ENCODE measurements at places on chromosomes 7 and 10.

DNA sequence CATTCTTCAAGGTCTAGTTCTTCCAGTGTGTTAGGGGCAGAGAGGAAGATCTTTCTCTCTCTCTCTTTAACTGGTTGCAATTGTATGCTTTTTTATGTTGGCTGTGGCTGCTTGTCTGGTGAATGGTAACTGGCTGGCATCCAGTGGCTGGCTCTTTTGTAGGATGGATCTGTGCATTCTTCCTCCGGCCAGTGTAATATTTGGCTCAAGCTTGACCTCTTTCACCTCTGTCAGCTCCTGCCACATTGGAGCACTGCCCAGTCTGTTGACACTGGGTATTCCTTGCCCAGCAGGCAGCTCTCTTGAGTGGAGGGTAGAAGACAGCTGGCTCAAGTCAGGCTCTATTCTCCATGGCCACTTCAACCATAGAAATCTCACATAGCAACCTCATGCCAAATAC, 528.3 kb downstream of the PHTF2 start:
- DNase-seq = no peak

DNA sequence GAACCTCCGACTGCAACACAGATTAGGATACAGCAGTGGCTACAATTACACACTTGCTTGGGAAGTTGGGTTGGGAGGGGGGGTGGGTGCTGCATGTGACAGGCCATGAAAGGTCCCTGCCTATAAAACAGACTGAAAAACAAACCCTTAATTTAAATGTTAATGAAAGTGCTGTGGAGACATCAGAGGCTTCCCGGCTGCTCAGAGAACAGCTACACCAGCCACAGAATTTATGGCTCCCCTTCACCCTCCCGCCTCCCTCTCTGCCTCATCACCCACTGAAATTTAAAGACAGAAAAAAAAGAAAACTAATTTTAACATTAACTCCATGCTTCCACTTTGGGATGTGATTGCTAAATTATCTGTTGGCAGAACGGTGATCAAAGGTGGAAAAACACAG, 34.7 kb downstream of the FBXW4 start:
- DNase-seq = no peak

DNA sequence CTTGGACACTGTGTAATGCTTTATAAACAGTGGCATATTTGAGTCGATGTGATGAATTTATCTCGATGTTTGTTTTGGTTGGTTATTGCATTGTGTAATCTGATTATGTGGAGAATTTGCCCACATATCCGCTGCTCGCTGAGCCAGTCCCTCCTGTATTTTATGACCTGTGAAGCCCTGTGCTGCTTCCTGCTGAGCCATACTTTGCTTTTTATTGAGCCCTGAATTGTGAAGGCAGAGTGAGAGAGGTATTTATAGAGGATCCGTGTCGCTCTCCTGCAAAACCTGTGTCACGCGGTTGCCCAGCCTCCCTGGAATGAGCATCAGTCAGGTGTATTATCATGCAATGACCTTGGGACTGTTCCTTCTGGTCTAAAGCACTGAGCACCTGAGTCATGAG, 253.7 kb downstream of the ARHGAP21 start:
- no peak for DNase-seq

DNA sequence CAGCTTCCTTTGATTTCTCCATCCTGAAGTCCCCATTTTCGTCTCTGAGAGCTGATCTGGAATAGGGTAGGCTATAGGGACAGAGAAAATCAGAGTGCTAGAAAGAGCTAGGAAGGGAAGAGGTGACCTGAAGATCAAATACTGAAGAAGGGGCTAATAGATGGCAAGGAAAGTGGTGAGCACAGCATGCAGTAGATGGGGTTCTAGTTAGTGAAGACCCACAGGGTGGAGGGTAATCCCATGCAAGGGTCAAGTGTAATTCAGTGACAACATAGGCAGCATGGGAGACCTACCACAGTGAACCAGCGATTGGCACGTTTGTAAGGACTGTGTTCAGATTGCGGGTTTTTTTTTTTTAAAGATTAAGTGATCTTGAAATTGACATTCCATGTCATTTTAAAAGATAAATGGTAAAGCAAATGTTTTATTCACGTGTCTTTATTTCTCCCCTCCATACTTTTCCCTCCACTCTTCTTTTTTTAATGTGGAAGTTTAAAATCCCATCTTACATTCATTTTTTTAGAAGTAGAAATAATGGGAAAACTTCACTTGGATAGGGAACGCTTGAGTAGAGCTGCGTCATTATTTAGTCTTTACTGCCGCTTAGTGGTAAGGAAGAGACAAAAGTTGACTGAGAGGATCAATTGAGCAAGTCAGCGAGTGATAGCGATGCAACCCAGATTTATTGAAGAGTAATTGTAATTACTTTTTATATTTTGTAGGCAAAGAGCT, 21.0 kb upstream of the ABI1 start:
- DNase-seq = no peak
